ENCODE measurements at places on chromosomes 6 and 20.

GRCh38 chr20:9019833-9020232 lies 49.1 kb upstream of the PLCB4 start:
- DNase-seq = no peak

- peak; percentile 69 for DNase-seq
These were observed 66.0 kb upstream of the UTRN start for GRCh38 chr6:144219056-144219685.

DNA sequence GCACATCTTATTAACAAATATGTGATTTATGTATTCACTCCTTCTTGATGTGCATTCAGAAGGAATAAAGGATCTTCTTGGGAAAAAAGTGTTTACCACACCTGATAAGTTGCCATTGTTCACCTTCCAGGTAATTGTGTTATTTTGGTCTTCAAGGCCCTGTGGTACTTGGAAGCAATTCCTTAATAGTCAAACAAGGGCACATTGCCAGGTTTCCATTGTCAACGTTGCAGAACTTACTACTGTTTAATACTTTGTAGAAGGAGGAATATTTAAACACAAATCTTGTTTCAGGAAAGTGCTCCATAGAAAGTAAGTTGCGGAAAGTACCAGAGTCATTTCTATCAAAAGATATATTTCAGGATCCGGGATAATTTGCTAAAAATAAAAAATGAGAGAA lies 129.5 kb upstream of the SGK1 start:
- peak; percentile 39 for DNase-seq

- DNase-seq = peak; percentile 84
These were observed 50.7 kb upstream of the SIRPA start for GRCh38 chr20:1844325-1845162.

GRCh38 chr6:46642928-46643751 lies 9.5 kb downstream of the CYP39A1 start:
- no peak for DNase-seq

DNA sequence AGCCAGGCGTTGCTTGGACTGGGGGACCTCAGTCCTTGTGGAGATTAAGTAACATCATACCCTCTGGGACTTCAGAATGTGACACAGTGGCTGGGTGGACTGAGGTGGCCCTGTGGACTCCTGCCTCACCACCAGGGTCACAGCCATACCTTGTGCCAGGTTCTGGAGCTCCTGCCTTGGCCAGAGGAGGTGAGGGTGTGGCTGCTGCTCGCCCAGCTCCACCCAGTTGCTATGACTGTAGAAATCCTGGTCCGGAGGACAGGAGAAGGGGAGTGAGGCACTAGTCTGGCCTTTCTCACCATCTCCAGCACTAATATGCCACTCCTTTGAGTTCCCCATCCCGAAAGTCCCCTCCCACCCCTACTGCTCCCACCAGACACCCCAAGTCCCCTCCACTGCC lies 1.9 kb downstream of the VWA7 start:
- no peak for DNase-seq

- no peak for DNase-seq
These were observed 16.7 kb upstream of the CDK5RAP1 start for GRCh38 chr20:33418033-33418432.

GRCh38 chr6:6649824-6650349 lies 61.4 kb downstream of the LY86 start:
- DNase-seq = no peak

DNA sequence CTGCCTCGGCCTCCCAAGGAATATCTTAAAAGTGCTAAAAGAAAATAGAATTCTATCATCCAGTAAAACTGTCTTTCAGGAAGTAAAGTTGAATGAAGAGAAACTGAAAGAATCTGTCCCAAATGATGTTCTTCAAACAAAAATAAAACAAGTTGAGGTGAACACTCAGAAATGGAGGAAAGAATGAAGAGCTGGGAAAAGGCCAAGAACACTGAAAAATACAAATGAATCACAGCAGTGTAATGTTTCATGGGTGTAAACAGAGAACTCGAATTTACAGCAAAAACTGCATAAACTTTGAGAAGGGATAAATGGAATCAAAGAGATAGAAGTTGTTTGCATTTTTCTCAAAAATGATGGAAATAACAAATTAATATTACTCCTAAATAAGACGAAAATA lies 317.3 kb downstream of the TAF4 start:
- DNase-seq = no peak

- peak; percentile 24 for DNase-seq
These were observed 44.6 kb downstream of the TSBP1 start for GRCh38 chr6:32327103-32327502.

GRCh38 chr20:23162887-23163286 lies 76.8 kb upstream of the CD93 start:
- no peak for DNase-seq

GRCh38 chr6:72217626-72218025 lies 331.3 kb downstream of the RIMS1 start:
- no peak for DNase-seq

- peak; percentile 92 for DNase-seq
These were observed 168.5 kb upstream of the SIM1 start for GRCh38 chr6:100633096-100633777.

DNA sequence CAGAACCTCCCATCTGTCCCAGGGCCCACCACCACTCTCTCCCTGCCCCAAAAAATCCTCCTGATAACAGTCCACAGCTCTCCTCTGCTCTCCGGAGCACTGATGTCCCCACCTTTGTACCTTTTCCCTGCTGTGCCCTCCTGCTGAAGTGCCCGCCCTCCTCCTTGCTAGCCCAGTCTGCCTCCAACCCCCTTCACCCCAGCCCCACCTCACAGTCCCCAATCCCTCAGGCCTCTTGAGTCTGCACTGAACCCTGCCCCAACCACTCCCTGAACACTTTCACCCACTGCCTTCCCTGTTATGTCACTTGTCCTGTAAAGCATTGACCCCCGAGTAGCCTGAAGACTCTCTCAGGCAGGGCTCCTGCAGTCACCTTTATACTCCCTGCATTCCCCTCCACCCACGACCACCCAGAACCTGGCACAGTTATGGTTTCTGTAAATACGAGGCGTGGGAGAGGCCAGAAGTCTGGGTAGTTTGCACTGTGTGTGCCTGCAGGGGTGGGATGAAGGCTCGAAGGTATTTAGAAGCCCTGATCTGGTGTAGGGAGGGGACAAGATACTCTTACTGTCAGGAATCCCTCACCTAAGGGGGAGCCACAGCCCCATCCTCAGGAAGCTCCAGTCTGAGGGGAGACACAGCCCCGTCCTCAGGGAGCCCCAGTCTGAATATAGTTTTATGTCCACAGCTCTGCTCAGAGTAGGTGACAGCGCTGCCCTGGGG lies 5.4 kb downstream of the GLP1R start:
- no peak for DNase-seq

GRCh38 chr6:17469006-17469832 lies 75.8 kb downstream of the CAP2 start:
- no peak for DNase-seq

GRCh38 chr6:119333707-119334295 lies 15.8 kb downstream of the MAN1A1 start:
- DNase-seq = no peak

GRCh38 chr20:22382742-22383141 lies 201.6 kb downstream of the FOXA2 start:
- DNase-seq = no peak

DNA sequence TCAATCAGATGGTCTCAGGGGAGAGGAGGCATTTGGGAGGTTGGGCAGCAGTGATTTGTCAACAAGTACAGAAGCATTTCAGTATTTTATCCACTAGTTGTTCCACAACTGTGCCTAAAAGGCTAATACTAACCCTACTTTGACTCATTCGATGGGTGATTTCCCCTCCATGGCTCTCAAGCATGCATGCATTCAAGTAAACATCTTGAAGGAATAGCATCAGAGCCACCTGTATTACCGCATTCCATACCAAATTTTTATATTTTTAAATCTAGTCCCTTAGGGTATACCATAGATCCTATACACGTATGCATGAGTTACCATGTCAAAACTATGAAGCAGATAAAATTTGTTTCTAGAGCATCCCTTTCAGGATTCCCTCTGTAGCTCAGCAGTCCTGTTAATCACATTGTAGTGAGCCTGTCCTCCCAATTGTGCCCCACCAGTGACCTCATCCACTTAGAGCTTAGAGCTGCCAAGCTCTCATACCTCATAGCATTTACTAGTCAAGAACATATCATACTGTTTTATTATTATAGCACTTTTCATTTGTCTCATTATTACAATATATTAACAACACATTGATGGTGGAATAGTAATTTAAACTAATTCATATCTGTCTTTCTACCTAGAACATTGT lies 213.8 kb downstream of the LAMA2 start:
- no peak for DNase-seq

- no peak for DNase-seq
These were observed 112.9 kb upstream of the MLIP start for GRCh38 chr6:53998303-53998702.

DNA sequence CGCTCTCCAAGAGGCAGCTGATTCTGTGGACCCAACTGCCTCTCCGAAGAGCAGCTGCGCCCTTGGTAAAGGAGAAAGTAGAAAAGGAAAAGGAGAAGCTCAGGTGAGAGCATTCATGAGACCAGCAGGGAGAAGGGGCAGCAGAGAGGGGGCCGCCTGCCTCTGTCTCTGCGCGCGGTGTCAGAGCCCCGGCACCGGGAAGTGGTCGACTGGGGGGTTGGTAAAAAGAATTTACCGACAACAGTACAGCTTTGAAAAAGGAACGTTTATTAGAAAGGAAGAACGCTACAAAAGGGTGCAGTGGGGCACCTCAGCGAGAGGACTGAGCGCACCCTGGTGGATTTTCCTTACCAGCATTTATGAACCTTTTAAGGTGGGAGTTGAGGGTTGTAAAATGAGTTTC lies 61.9 kb downstream of the GPR6 start:
- DNase-seq = no peak

DNA sequence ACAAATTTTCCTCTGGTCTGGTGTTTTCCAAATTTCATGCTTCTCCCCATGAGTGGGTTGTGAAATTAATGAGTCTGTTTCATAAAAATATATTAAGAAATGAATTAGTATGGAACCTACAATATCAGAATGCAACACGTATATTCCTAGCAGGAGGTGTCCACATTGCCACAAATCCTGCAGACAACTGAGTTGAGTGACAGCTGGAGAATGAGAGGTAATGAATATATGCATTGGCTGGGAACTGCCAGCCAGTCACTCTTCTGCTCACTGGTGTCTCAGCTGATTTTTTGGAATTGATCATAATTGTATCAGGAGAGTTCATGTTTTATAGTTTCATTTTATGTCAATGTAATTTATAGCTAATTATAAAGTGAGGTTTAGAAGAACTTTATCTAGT lies 6.3 kb upstream of the ARFGEF3 start:
- no peak for DNase-seq

DNA sequence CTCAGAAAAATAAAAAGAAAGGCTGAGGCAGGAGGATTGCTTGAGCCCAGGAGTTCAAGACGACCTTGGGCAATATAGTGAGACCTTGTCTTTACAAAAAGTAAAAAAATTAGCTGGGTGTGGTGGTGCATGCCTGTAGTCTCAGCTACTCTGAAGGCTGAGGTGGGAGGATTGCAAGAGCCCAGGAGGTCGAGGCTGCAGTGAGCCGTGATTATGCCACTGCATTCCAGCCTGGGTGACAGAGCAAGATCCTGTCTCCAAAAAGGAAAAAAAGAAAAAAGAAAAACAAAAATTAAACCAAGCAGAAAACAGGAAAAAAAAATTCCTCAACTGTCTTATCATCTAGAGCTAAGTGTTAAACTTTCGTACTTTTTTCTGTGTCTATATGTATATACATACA lies 12.4 kb upstream of the SRSF3 start:
- DNase-seq = no peak

DNA sequence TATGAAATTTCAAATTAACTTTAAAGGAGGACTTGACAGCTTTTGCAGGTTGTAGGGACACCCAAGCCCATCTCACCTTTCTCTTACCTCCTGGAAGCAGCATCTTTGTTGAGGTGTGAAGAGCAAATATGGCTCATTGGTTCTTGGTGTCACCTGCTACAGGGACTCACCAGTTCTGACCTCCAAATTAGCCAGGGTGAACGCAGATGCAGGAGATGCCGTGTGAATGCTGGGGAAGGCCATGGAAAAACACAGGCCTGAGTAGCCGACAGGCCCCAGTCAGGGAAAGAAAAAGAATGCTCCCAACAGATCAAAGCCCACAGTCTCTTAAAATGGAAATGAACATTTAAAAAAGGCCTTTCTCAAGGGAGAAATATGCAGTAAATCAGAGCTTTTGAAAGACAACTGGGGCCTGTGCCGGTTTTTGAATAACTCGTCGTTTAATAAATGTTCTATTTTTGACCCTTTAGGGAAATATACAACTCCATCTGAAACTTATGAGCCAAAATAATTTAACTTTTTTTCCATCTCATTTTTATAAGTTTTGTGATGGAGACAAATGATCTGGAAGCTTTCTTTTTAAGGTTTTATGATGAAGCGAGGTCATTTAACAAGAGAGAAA lies 167.5 kb downstream of the CD83 start:
- no peak for DNase-seq

Data from pons (tissue), 1 donor.